ENCODE measurements at places on chromosomes 16 and 17.

- no peak overlapping the region for H3K4me3 ChIP-seq
- no peaks in the 10 kb centered on the region for H3K36me3 ChIP-seq
- H3K27me3 ChIP-seq: peaks cover 7% of the 10 kb centered on the region
- no peaks in the 10 kb centered on the region for H3K4me1 ChIP-seq
- DNase-seq: no peak
- H3K27ac ChIP-seq: no peak overlapping the region
Observed at GRCh38 chr16:25841761-25842160, 150.0 kb downstream of the HS3ST4 start.

DNA sequence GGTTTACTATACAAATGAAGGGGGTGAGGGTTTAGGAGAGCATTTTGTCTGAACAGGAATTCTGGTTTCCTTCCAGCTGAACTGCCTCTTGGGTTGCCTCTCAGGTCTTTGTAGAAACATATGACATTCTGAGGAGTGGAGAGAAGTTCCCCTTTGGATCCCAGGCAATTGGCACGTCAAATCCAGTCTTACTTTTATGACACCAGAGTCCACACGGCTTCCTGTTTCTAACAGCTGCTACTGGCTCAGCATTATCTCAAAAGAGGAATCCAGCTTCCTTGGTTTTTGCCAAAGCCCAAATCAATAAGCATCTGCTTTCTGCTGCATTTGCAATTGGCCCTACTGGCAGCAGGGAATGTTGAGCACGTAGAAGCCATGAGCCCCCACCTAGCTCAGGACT, 97.6 kb upstream of the FAM20A start:
- H3K4me1 ChIP-seq: no peaks in the 10 kb centered on the region
- no peak overlapping the region for H3K4me3 ChIP-seq
- no peaks in the 10 kb centered on the region for H3K36me3 ChIP-seq
- H3K27ac ChIP-seq: no peak overlapping the region

GRCh38 chr17:51188271-51188833, 22.1 kb downstream of the NME2 start:
- H3K27ac ChIP-seq: no peak overlapping the region
- no peaks in the 10 kb centered on the region for H3K4me1 ChIP-seq
- H3K27me3 ChIP-seq: no peaks in the 10 kb centered on the region
- no peak overlapping the region for H3K4me3 ChIP-seq
- H3K36me3 ChIP-seq: peaks cover 15% of the 10 kb centered on the region

DNA sequence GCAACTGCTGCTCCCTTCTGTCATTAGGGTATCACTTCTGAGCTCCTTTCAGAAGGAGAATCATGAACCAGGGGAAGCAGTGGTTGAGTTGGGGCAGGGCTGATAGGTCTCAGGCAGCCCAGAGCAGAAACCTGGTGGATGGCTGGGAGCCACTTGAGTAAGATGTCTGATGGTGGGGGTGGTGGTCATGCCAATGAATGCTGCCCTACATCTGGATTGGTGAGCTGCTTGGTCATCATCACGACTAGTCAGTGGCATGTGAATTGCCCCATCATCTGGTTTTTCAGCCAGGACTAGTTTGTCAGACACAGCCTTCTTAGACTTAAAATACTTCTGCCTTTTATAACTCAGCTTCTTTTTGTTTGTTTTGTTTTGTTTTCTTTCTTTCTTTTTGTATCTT, 2.6 kb downstream of the GID4 start:
- DNase-seq: no peak
- H3K27ac ChIP-seq: no peak overlapping the region
- no peaks in the 10 kb centered on the region for H3K36me3 ChIP-seq
- H3K4me1 ChIP-seq: peaks cover 11% of the 10 kb centered on the region
- no peaks in the 10 kb centered on the region for H3K27me3 ChIP-seq

GRCh38 chr16:30096862-30097563, 1.0 kb upstream of the YPEL3 start:
- no peak overlapping the region for H3K4me3 ChIP-seq
- H3K4me1 ChIP-seq: no peaks in the 10 kb centered on the region
- DNase-seq: peak; percentile 16
- H3K27ac ChIP-seq: peak overlapping the region; percentile 90

- no peaks in the 10 kb centered on the region for H3K4me1 ChIP-seq
- no peaks in the 10 kb centered on the region for H3K36me3 ChIP-seq
- H3K27me3 ChIP-seq: no peaks in the 10 kb centered on the region
- no peak overlapping the region for H3K27ac ChIP-seq
- no peak for DNase-seq
Observed at GRCh38 chr16:57667526-57668262, 412 bp upstream of the ADGRG3 start.

DNA sequence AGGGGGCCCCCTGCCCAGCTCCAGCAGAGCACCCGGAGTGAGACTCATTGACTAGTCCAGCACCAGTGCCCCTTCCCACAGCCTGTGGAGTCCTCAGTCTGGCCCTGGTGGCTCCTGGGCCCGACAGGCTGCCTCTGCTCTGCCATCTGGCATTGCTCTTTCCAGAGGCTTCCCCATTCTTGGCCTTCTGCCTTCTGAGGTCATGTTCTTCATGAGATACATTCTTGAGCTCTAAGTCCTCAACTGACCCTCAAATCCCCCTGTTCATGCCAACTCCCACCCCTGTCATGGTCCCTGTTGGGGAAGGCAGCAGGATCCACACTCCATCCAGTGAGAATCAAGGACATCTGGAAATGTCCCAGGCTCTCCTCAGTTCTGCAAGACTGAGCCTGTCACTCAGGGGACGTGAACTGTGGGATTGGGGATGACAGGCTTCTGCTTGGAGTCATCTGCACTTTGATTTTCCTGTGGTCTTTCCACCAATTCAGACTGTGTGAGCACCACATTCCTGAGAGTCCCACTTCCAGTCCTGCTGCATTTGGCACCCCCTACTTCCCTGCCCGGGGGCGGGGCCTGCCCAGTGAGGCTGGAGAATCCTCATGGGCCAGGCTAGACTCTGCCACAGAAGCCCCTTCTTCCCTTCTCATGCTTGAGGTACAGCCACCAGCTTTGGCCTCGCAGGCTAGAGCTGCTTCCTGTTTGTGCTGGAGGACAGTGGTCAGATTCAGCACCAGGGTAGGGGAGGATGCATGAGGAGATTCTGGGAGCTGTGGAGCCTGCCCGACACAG, 2.7 kb downstream of the TRPV2 start:
- H3K36me3 ChIP-seq: no peaks in the 10 kb centered on the region
- H3K4me3 ChIP-seq: no peak overlapping the region
- no peak for DNase-seq
- no peaks in the 10 kb centered on the region for H3K27me3 ChIP-seq

DNA sequence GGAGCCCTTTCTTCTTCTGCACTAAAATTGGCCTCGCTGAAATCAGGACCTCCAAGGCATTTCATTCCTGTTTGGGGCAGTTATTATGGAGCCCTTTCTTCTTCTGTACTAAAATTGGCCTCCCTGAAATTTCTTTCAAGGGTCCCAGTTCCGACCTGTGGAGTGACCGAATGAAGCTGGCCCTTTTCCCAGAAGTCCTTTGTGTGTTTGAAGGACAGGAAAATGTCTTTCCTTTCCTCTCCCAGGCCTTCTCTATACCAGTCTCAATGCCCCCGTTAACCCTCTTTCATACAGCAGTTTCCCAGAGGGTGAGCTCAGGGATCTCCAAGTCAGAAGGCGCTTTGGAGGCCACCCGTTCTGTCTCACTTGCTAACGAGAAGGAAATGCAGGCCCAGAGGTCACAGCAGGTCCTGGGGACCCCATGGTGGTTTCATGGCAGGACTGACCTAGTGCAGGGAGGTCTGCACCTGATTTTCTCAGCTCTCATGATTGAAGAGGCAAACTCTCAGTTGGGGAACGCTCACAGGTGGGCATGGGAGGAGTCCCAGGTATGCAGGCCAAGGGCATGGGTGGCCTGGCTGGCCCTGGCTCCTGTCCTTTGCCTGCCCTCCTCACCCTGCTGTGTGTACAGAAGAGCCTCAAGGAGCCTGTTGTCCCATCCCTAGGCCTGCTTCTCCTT, 37.1 kb upstream of the DOC2B start:
- no peaks in the 10 kb centered on the region for H3K4me1 ChIP-seq
- H3K27ac ChIP-seq: no peak overlapping the region
- H3K4me3 ChIP-seq: no peak overlapping the region
- no peak for DNase-seq
- H3K27me3 ChIP-seq: no peaks in the 10 kb centered on the region

DNA sequence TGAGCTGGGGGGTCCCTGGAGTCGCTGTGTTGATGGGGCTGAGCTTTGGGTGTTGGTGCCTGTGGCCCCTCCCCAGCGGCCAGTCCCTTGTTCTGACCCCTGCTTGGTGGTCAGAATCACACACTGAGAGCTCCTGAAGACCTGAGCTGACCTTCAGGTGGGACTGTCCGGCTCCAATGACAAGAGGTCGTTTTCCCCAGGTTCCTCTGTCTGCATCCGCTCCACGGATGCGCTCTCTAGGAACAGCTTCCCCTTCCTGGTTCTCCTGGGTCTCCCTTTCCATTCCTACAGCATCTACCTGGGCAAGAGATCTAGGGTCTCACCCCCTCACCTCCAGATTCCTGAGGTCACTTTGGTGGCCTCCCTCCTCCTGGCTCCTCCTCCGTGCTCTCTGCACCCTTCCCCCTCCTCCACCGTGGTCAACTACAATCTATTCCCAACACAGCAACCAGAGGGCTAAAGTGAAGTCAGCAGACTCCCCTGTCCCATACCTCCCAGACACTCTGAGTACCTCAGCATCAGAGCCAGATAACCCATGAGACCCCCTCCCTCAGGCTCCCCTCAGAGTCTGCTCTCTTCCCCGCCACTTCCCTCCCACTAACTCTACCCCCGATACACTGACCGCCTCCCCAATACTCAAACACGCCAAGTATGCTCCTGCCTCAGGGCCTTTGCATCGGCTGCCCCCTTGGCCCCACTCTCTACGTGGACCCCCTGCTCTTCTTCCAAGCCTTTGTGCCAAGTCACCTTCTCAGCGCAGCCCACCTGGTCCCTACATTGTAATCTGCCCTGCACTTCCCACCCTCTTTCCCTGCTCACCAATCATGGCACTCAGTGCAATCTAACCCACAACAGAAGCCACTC, 9.0 kb upstream of the SEC14L5 start:
- peaks cover 12% of the 10 kb centered on the region for H3K4me1 ChIP-seq
- H3K27ac ChIP-seq: no peak overlapping the region
- H3K4me3 ChIP-seq: no peak overlapping the region

DNA sequence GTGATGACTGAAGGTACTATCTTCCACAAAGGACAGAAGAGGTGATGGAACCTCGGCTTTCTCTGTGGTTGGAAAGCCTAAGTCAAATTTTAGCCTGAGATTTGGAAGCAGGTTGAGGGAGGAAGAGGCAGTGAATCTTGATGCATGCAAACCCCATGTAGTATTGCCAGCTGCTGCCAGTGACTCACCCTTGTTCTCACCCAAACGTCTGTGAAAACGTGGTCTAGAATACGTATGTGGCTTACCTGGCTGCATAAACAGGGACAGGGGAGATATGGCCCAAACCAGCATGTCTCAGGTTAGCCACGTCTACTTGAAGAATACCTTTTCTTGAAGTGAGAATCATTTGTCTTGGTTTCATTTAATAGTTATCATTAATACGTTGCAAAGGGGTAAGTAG, 438.0 kb upstream of the MAF start:
- H3K27me3 ChIP-seq: no peaks in the 10 kb centered on the region
- H3K27ac ChIP-seq: no peak overlapping the region
- no peak for DNase-seq
- H3K4me1 ChIP-seq: no peaks in the 10 kb centered on the region
- H3K4me3 ChIP-seq: no peak overlapping the region

GRCh38 chr16:4097826-4098240, 18.4 kb downstream of the ADCY9 start:
- DNase-seq: no peak
- H3K27me3 ChIP-seq: no peaks in the 10 kb centered on the region
- H3K4me1 ChIP-seq: peaks cover 49% of the 10 kb centered on the region
- H3K36me3 ChIP-seq: no peaks in the 10 kb centered on the region
- no peak overlapping the region for H3K4me3 ChIP-seq

DNA sequence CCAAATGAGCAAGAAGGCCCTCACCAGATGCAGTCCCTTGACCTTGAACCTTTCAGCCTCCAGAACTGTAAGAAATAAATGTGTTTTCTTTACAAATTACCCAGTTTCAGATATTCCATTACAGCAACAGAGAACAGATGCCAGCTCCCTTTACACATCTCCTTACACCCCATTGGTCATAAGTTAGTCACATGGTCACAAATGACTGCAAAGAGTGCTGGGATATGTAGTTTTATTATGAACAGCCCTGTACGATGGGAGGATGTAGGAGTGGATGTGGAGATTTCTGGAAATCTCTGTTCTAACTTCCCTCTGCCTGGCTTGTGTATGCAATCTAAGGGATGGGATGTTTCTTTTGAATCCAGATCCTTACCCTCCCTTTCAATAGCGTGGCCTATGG, 13.3 kb upstream of the RPL38 start:
- no peaks in the 10 kb centered on the region for H3K4me1 ChIP-seq
- H3K27me3 ChIP-seq: no peaks in the 10 kb centered on the region
- no peak overlapping the region for H3K4me3 ChIP-seq
- DNase-seq: no peak

GRCh38 chr16:82699711-82700495, 73.1 kb downstream of the CDH13 start:
- H3K27ac ChIP-seq: no peak overlapping the region
- H3K36me3 ChIP-seq: no peaks in the 10 kb centered on the region
- DNase-seq: no peak
- H3K4me1 ChIP-seq: peaks cover 7% of the 10 kb centered on the region
- no peak overlapping the region for H3K4me3 ChIP-seq

- no peak overlapping the region for H3K27ac ChIP-seq
- H3K4me1 ChIP-seq: peaks cover 15% of the 10 kb centered on the region
- no peak for DNase-seq
- H3K36me3 ChIP-seq: no peaks in the 10 kb centered on the region
- no peaks in the 10 kb centered on the region for H3K27me3 ChIP-seq
- no peak overlapping the region for H3K4me3 ChIP-seq
Observed at GRCh38 chr17:7048968-7049367, 5.1 kb upstream of the SLC16A11 start.

DNA sequence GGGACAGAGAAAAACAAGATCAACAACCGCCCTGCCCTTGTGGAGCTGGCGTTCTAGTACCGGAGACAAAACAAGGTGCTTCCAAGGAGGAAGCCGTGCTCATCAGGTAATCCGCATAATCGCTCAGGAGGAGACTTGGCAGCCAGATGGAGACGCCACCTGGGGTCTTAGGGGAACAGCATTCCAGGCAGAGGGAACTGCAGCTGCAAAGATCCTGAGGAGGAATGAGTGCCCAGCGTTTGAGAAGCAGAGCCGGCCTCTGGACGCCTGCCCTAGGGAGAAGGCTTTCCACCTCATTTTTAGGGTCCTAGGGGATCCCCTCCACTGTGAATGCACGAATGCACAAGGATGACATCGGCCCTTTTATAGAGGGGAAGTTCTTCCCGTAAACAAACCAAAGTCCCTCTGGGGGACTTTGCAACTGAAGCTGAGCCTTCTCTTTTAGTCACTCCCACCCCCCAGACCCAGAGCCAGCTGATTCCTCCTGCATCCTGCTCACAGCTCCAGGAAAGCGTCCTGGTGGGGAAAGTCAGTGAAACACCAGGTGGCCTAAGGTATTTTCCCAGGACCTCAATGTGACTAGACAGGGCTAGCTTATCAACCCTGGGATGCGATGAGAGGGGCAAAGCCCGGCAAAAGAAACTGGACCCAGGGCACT, 13.2 kb upstream of the MPRIP start:
- H3K27ac ChIP-seq: no peak overlapping the region
- H3K4me3 ChIP-seq: no peak overlapping the region
- DNase-seq: no peak
- H3K4me1 ChIP-seq: peaks cover 21% of the 10 kb centered on the region
- no peaks in the 10 kb centered on the region for H3K27me3 ChIP-seq

GRCh38 chr17:16486373-16487250, 5.4 kb downstream of the LRRC75A start:
- H3K4me1 ChIP-seq: no peaks in the 10 kb centered on the region
- H3K27ac ChIP-seq: peak overlapping the region; percentile 46
- no peaks in the 10 kb centered on the region for H3K27me3 ChIP-seq
- peak; percentile 93 for DNase-seq
- H3K4me3 ChIP-seq: no peak overlapping the region

Measured in pancreas (tissue), 10 donors.